ENCODE measurements at places on chromosomes 2 and 18. TPM values are rescaled to one million over a fixed set of nuclear protein-coding genes. Genes with fewer than 3 reads are reported as not detected.

DNA sequence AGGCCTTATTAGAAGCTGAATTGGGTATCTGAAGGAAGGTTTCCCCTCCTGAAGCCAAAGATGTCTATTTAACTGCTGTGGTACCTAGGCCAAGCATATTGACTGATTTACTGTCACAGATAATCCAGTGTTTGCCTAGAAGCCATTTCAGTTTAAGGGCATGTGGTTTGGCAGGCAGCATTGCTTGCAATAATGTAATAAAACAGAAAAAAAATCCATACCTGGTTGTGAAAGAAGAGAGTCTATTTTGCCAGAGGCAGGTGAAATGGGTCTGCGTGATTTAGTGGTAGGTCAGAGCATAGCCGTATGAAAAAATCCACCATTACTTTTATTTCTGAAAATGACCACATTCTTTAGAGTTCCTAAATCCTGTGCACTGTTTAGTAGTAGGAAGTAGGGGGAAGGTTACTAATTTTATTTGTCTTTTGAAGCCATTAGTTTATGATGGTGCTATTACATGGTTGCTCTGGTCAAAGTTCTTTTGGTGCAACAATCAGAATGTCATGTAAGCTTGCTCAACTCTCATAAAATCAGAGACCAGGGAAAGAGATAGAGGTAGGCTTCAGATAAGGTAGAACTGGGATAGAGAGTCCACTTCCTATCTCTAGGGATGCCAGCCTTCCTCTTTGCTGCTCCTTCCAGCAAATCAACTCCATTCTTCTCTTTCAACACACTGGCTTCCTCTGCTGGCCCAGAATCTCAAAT lies 343.4 kb downstream of the GPD2 start:
- no peak for DNase-seq

DNA sequence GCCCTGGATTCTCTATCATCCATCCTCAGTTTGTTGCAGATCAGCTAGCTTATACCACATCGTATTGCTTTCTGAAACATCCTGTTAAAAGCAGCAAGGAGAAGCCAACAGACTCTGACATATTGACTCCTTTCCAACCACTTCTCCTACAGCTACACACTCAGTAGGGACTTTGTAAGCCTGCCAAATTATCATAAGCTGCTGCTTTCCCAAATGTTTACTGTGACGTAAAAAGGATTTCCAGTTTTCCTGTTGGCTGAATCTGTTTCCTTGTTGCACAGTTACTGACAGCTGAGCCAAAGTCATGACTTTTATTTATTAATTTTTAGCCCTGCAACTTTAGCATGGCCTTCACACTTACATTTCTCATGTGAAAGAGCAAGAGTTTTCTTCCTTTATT lies 294.3 kb downstream of the KCNJ3 start:
- no peak for DNase-seq

GRCh38 chr18:14978962-14979535 lies 231.1 kb downstream of the ANKRD30B start:
- no peak for DNase-seq

GRCh38 chr18:37657493-37657892 lies 91.9 kb upstream of the CELF4 start:
- no peak for DNase-seq

Gene ZC3H6
- 23.5 TPM for total RNA-seq

Gene FEV
- not detected for total RNA-seq

DNA sequence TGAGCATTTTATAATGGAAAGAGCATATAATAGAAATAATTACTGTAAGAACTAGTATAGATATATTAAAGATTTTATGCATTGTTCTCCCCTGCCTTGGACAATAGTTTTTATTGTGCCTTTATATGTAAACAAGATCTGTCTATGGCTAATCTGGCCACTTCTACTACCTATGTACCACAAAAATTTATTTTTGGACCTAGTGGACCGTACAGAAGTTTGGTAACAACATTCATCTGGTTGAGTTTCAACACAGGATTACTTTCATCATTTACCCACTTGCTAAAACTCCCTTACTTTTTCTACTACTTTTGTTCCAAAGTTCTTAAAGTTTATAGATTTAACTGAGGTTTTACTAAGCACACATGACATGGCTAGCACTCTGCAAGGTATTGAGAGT lies 13.2 kb upstream of the MYOM1 start:
- DNase-seq: no peak

DNA sequence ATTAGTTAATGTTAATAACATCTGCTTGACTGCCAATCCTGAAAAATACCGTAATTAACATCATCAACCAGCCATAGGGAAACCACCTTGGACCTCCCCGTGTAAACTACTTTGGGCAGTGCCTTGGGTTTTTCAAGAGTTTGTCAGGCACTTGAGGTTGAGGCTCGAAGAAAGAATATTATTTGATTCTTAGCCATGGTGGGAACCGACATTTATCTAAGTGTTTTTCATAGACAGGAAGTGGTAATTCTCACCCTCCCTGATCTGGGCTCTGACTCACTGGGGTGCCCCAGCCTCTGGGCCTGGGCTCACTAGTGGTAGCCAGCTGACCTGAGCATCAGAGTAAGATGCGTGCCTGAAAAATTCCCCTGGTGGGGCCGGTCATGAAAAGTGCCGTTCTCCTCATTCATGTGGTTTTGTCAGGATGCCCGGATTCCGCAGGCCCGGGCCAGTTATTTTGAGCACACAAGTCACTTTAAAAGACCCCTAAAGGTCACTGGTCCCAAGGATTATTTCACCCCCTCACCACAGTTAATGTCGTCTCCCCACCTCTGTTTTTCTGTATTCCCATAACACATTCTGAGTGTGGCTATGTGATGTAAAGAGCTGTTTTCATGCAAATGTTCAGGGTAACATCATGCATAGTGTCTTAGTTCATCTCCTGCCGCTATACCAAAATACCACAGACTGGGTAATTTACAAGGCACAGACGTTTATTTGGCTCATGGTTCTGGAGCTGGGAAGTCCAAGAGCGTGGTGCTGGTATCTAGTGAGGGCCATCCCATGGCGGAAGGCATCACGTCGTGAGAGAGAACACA lies 21.6 kb upstream of the SPATA3 start:
- DNase-seq: no peak

DNA sequence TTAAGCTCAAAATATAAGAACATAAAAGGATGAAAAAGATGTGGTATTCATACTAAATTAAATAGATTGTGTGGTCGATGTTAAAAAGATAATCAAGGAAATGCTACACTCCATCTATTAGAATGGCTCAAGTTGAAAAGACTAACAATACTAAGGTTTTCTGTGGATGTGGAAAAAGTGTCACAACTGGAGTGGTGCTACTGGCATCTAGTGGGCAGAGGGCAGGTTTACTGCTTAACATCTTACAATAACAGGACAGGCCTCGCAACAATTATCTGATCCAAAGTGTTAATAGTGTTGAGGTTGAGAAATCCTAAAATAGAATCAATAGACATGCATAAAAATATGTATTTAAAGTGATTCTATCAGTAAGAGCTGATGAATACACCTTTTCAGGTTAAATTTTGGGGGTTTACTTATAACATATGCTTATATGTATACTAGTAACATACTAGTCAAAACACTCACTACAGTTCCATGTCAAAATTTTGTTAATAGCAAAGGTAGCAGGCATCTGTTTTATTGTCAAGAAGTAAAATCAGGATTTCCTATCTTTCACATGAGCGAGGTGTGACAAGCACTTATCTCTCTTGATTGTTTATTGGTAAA lies 91.5 kb upstream of the TMEFF2 start:
- DNase-seq: no peak

- no peak for DNase-seq
These were observed 800.9 kb upstream of the CDH7 start for GRCh38 chr18:64949885-64950284.

DNA sequence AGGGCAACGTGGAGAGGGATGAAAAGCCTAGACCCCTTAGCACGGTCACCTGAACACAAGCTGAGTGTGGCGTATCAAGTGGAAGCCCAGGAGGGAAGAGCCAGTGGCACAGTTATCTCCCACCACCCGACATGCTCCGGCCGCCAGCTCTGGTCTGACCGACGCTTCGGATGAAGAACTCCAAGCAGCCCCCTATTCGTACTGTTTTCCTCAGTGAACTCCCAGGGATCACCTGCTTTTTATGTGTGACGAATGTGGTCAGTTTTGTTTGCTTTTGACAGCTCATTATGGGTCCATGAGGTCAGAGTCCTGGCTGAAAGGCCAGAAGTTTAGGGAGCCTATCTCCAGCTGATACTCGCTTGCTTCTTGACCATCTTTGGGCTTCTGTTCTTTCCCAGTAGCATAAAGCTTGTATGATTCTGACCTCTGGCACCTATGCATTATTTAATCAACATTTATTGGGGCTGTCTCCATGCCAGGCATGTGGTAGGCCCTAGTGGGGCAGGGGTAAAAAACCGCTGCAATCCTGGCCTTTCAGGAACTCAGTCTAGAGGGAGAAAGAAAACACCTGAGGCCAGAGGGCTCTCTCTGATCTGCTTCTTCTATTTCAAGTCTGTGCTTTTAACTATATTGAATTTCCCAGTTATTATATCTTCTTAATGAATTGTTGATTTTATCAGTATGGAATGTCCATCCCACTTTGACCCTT lies 33.0 kb upstream of the MRPL33 start:
- DNase-seq: no peak

- no peak for DNase-seq
These were observed 175.3 kb upstream of the EPHA4 start for GRCh38 chr2:221747289-221747972.

- DNase-seq: no peak
These were observed 32.6 kb downstream of the CIB4 start for GRCh38 chr2:26608557-26608956.

Gene ZNF24
- total RNA-seq: 44.5 TPM

- DNase-seq: no peak
These were observed 64.2 kb downstream of the TMEM17 start for GRCh38 chr2:62441824-62442223.

DNA sequence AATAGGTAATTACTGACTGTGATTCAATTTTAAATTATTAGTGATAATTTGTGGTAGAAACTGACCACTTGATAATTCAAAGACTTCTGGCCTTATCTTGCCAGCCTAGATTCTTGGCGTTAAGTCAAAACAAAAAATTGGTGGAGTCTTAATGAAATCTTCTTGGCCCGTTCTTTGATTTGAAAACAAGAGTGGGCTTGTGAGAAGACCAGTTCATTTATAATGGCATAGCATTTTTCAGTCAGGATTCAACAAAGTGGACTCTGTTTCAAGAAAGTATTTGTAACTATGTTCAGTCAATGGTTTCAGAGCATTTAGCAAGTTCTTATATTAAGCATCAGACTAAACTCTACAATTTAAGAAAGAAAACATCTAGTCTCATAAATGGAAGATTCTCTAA lies 26.0 kb downstream of the ITGA4 start:
- DNase-seq: no peak

Gene SLC19A3
- 0.74 TPM for total RNA-seq

Gene C2orf72
- total RNA-seq: 0.05 TPM

- DNase-seq: no peak
These were observed 13.6 kb downstream of the DCC start for GRCh38 chr18:52353589-52353988.

- no peak for DNase-seq
These were observed 50.9 kb downstream of the KDM3A start for GRCh38 chr2:86492048-86492453.

- DNase-seq: peak; percentile 42
These were observed 861 bp downstream of the LTBP1 start for GRCh38 chr2:32947484-32948143.

- no peak for DNase-seq
These were observed 209.3 kb downstream of the HAUS1 start for GRCh38 chr18:46313521-46313920.

DNA sequence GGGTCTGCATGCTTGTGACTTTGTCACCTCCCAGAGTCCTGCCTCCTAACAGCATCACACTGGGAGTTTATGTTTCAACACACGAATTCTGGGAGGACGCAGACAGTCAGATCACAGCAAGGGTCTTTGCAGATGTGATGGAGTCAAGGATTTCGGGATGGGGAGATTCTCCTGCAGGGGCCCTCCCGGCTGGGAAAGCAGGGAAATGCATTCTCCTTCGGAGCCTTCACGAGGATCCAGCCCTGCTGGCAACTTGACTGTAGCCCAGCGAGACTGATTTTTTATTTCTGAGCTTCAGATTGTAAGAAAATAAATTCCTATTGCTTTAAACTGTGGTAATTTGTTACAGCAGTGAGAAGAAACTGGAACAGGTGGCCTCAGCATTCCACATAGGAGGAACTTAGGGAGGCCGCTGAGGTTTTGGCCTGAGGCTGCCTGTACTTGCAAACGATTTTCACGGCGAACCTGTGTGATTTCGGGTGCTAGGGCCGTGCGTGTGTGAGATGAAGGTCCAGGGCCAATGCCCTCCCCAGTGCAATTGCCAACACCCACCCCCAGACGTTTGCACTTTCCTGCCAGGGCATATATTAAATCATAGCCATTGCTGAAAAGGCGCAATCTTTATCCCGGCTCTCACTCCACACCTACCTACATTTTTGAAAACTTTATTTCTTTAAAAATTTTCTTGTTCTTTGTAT lies 79.8 kb downstream of the ASB1 start:
- no peak for DNase-seq

DNA sequence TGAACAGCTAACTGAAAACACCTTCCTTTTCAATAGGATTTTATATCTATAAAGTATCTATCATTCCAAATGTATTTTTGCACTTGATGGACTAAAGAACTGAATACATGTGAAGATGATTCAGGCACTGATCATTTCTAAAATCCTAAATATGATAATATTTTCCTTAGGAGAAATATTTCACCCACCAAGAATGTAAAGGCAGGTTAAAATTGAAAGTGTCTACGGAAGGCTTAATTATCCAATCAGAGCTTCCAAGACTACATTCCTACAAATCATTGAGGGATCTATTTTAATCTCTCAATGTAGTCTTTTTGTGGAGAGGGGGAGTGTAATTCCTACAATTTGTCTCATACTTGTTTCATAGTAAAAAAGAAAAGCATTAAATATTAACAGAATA lies 3.6 kb downstream of the GALNT3 start:
- no peak for DNase-seq

GRCh38 chr2:191369034-191369433 lies 123.8 kb downstream of the MYO1B start:
- DNase-seq: no peak

GRCh38 chr2:234099266-234099665 lies 48.8 kb downstream of the SPP2 start:
- DNase-seq: no peak

GRCh38 chr2:18623782-18624181 lies 34.4 kb upstream of the NT5C1B start:
- no peak for DNase-seq

Gene IL1RL2
- 0.30 TPM for total RNA-seq

GRCh38 chr2:162174746-162175145 lies 22.7 kb upstream of the GCG start:
- DNase-seq: no peak

- DNase-seq: no peak
These were observed 653 bp downstream of the MRPS9 start for GRCh38 chr2:105038383-105039061.

Measured in left ventricle myocardium inferior (tissue), 1 donor.